NCI-H1930 (cell line): ENCODE measurements at places on chromosomes 2 and 18.

DNA sequence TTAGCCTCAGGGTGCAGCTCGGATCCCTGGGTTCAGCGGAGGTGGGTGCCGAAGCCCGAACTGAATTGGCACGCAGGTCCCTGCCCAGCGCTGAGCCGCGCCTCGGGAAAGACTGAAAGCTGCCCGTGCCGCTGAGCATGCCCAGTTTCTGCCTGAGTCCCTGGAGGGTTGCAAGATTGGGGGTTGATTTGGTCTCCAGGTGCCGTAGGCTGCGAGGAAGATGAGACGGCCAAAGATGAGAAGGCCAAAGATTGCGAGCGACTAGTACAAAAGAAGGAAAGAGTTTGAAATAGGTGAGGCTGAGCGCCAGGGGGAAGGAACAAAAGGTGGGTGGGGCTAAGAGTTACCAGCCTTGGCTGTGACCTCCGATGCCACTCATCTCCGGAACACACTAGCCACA lies 852 bp upstream of the KCNH7 start:
- peak; percentile 67 for DNase-seq

DNA sequence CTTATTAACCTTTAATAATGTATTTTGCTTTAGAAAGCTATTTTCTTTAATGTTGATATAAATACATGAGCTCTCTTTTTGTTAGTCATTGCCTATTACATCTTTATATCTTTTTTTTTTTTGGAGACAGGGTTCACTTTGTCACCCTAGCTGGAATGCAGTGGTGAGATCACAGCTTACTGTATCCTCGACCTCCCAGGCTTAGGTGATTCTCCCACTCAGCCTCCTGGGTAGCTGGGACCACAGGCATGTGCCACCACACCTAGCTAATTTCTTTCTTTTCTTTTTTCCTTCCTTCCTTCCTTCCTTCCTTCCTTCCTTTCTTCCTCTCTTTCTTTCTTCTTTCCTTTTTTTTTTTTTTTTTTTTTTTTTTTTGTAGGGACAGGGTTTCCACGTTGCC lies 15.4 kb downstream of the NAB1 start:
- DNase-seq = no peak

- no peak for DNase-seq
These were observed 91.2 kb downstream of the ASAP2 start for GRCh38 chr2:9297807-9298206.

DNA sequence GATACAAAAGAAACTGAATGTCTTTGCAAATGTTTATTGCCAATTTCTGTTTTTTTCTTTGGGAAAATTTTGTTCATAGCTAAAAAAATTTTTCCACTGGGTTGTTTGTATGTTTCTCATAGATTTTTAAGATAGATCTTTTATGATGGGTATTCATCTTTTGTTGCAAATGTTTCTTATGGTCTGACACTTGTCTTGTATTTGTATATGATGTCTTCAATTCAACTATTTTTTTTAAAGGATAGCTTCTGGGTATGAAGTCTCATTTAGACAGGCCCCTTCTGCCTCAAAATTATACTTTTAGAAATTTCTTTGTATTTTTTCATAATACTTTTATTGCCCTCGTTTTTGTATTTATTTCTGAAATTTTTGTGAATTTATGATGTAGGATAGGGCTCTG lies 73.8 kb downstream of the KCTD1 start:
- no peak for DNase-seq

DNA sequence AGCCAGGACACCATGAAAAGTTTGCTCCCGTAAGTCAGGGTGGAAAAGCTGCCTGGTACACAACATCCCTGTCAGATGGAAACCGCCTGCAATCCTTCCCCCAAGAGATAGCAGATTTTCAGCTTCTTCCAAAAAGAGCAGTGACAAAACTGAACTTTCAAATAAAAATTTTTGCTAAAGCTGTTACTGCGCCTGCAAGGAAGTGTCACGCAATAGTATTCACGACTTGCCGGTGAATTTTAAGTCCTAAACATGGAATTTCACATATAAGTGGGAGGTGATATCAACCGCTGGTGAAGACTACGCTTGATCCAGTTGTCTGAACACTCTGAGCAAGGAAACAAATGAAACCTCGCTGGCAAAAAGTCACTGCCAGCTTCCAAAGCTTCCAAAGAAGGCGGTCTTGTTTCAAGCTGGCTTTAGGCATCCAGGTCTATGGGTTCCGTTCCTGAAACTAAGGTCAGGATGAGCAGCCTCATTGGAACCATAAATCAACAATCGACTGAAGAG lies 2.8 kb downstream of the COL6A3 start:
- no peak for DNase-seq

DNA sequence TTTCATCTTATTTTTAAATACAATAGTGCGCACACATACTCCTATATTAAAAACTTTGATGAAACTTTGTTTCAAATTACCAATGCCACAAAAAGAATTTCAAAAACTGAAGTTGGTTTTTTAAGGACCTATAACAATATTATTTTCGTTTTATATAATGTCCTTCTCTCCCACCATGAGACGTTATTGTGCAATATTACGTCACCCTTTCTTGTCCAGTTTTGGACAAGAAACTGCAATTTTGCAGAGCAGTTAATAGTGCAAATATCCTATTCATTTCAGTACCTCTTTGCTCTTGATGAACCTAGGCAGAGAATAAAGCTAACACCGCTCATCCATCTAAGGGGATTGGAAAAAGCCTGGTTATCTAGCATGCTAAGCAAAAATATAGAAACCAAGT lies 9.7 kb upstream of the ZNF516 start:
- no peak for DNase-seq

- no peak for DNase-seq
These were observed 20.8 kb upstream of the TNP1 start for GRCh38 chr2:216880509-216881184.

GRCh38 chr2:27501042-27501441 lies 4.4 kb downstream of the GCKR start:
- no peak for DNase-seq

DNA sequence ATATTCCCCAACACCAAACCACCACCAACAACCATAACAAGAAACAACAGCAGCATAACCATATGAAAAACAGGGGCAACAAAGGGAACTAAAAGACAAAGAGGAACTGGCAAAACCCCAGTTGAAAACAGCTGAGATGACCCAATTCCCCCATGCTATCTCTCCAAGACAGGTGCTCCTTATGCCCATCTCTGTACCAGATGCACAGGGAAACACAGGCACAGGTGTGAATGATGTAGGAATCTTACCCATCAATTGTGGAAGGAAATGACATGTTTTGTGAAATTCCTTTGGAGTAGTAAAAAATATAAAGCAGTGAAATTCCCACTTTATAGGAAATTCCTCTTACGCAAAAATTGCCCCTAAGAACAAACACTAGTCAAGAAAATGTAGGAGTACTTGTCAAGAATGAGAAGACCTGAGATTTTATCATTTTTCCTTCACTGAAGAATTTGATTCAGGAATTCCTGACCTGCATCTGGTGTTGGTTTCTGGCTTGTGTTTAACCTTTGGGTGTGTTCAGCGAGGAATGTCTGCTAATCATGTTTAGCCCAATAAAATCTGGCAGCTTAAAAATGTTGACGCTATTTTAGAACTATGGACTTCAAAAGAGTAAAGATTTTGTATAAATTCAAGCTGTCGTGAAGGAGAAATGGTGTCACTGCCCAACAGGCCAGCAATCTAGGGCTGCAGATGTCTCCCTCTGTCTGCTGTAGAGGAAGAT lies 67.7 kb upstream of the ARHGAP28 start:
- no peak for DNase-seq

GRCh38 chr2:219207884-219208740 lies 1.5 kb downstream of the ZFAND2B start:
- no peak for DNase-seq

DNA sequence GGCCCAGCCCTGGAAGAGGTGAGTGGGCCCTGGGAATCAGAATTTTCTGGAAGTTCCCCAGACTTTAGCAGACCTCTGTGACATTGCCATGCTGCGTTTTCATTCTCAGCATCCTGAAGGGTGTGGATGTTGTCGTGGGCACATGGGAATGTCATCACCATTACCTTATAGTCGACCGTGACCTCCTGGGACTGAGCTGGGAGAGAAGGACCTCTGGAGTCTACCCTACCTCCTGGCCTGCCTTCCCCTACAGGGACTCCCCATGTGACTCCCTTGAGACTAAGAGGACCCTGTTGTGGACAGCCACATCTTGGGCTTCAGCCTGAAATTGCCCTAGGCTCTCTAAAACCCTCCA lies 43.0 kb downstream of the CNGA3 start:
- no peak for DNase-seq
